Activated naive CD8-positive, alpha-beta T cell treated with anti-CD3 and anti-CD28 coated beads, Interleukin-2, amount 10 ng/mL, durations not matched to agents 7 days and 5 days (primary cell): ENCODE measurements at places on chromosomes 3 and 15. TPM values are rescaled to one million over a fixed set of nuclear protein-coding genes. Genes with fewer than 3 reads are reported as not detected.

Gene ZNF717
- 18.1 TPM for total RNA-seq

DNA sequence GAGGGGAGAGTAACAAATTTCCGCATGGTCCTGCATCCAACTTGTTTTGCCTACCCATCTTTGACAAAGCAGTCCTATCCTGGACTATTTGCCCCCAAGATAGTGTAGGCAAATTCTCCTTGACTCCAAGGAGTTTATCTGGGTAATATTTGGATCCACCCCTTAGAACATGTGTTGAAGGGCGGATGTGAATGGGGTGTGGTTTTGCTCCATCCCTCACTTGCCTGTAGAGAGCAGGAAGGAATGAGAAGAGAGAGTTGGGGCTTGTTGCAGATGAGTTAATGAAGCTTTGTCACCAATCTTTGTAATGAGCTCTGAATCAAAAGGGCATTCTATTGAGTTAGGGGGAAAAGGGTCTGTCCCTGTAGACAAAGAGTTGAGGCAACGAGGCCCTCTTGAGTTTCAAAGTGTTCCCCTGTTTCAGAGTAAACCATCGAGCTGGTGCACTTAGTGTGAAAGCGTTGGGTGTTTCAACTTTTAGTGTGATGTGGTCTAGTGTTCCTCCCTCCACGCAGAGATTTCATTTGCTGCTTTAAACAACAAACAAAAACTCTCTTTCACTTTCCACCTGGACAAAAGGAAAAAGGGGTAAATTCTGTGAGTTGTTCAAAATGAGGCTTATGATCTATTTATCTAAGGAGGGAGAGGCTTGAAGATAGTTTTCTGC, 42.2 kb upstream of the PPARG start:
- peaks cover 12% of the 10 kb centered on the region for H3K27me3 ChIP-seq
- H3K4me1 ChIP-seq = peaks cover 14% of the 10 kb centered on the region
- no peaks in the 10 kb centered on the region for H3K36me3 ChIP-seq
- H3K27ac ChIP-seq = peak overlapping the region; percentile 50

Gene CLRN1
- not detected for total RNA-seq

Gene GHRL
- total RNA-seq = 0.94 TPM

DNA sequence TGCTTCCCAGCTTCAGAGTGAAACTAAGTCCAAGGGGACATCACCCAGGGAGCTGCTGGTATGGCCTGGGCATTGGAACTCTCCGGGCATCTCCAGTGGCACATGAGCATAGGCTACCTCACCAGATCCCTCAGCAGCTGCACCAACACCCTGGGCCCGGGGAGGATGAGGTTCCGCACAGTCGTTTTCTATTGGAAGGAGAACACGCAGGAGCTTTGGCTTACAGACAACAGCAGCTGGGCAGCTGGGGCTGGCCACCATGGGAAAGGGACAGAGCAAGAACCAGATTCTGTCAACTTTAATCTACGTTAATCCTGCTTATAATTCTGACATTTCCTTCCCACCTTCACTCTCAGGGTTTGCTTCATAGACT, 65.5 kb downstream of the MYO1E start:
- peaks cover 4% of the 10 kb centered on the region for H3K36me3 ChIP-seq
- H3K27ac ChIP-seq = no peak overlapping the region
- DNase-seq = no peak
- H3K27me3 ChIP-seq = no peaks in the 10 kb centered on the region
- no peak overlapping the region for H3K4me3 ChIP-seq

Gene LRRC49
- total RNA-seq = not detected

Gene ABI3BP
- total RNA-seq = 0.17 TPM

Gene ISG20
- 209 TPM for total RNA-seq

Gene FETUB
- not detected for total RNA-seq

DNA sequence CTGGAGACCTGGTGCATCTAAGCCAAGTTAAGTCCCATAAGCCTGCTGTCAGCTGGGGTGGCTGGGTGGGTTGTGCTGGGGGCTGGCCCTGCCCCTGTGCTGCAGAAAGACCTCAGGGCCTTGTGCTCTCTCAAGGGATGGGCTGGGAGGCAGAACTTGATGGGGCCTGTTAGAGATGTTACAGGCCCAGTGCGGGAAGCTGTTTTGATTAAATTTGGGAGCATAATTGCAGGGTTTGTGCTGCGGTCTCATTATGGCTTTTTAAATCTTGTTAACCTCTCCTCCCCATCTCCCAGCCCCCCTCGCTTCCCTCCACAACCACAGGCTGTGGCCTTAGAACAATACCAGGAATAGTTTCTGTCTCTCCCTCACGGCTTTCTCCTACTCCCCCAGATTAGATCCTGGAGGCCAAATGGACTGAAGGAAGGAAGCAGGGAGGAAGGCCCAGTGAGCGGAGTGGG, 87.6 kb upstream of the TLE3 start:
- DNase-seq = no peak
- peaks cover 11% of the 10 kb centered on the region for H3K4me1 ChIP-seq
- H3K27me3 ChIP-seq = peaks cover 15% of the 10 kb centered on the region
- no peak overlapping the region for H3K4me3 ChIP-seq
- peaks cover 1% of the 10 kb centered on the region for H3K36me3 ChIP-seq

DNA sequence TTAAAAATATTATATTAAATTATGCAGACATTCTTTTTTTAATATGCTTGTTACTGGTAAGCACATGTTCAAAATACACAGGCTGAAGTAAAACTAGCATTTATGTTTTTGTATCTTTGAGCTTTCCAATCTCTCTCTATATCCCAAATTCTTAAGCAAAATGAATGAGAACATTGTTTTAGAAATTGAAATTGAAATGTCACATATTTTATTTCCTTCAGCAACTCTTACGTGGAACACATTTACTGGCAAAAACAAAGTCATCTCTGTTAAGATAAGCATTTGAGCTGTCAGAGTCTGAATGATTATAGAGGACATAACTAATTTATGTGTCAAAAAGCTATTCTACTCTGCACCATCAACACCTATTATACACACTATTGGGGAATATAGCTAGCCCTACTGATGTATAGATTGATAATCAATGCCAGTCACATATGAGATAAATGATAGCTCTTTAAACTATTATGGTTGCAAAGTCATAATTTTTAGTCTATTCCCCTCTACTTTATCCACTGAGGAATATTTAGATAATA, 535.4 kb upstream of the BCHE start:
- no peak for DNase-seq
- no peak overlapping the region for H3K27ac ChIP-seq
- H3K4me1 ChIP-seq = no peaks in the 10 kb centered on the region
- no peak overlapping the region for H3K4me3 ChIP-seq
- no peaks in the 10 kb centered on the region for H3K27me3 ChIP-seq
- H3K36me3 ChIP-seq = no peaks in the 10 kb centered on the region

DNA sequence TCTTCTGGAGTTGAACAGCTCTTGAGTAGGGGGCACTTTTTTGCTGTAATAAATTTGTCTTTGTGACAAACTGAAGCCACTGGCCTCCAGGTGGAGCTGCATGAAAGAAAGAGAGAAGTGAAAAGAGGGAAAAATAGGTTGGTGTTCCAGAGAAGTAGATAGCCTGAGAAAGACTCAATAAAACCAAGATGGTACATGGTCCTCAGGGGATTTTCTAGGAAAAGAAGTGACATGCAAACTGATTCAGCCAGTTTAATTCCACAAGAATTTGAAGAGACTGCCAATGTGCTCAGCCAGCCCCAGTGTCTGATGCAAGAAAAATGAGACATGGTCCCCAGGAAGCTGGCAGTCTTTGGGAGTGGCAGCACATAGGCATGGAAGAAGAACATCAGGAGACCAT, 152.7 kb downstream of the CD47 start:
- H3K4me1 ChIP-seq = peaks cover 11% of the 10 kb centered on the region
- H3K27ac ChIP-seq = no peak overlapping the region
- no peak for DNase-seq
- H3K4me3 ChIP-seq = no peak overlapping the region
- no peaks in the 10 kb centered on the region for H3K27me3 ChIP-seq
- H3K36me3 ChIP-seq = no peaks in the 10 kb centered on the region

DNA sequence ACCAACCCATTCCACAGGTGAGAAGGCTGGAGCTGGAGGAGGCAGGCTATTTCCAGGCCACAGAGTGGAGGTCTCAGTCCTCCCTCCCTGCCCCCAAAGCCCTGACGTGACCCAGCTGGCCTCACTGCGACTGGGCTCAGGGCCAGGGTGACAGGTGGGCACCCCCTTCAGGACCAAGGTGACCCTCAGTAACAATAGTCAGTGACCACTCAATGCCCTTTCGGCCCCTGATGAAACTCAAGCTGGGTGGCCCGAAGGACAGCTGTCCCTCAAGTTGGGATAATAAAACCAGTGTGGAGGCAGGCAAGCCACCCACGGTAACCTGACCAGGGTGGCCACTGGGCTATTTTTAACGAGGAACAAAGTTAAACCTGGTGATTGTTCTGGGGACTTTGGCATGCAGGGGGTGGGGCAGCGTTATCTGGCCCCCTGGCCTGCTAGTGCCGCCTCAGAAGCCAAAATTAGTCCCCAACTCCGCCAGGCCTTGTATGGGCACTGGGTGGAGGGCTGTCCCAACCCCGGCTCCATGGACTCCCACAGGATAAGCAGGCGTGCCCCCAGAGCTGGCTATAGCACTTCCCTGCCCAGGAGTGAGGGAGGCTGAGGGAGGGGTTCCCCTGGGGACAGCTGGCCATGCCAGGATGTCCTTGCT, 1.1 kb downstream of the TNNC1 start:
- H3K36me3 ChIP-seq = peaks cover 5% of the 10 kb centered on the region
- no peak overlapping the region for H3K27ac ChIP-seq
- no peak for DNase-seq
- H3K4me3 ChIP-seq = no peak overlapping the region

Gene C2CD4A
- not detected for total RNA-seq

Gene NEK4
- total RNA-seq = 22.4 TPM
